ENCODE measurements at places on chromosomes 7 and 10.

GRCh38 chr10:124319926-124320391 lies 98.8 kb downstream of the OAT start:
- H3K4me1 ChIP-seq, result no peaks in the 10 kb centered on the region
- no peak overlapping the region for H3K4me3 ChIP-seq
- no peaks in the 10 kb centered on the region for H3K36me3 ChIP-seq
- no peak for DNase-seq
- H3K27ac ChIP-seq, result no peak overlapping the region
- H3K27me3 ChIP-seq, result no peaks in the 10 kb centered on the region

DNA sequence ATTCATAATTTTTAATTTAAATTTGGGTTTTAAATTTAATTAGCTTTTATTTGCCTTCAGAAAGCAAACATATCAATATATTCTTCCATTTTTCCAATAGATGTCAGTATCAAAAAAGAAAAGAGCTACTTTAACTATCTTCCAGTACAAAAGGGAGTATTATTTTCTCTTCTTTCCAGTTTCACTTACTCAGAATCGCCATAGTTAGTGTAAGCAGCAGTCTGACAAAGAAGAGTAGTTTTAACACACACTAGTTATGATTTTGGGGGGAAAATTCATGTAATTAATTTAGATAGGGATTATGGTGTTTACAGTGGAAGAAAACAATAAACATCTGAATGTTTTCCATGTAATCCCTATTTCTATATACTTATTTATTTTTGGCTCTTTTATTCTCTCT lies 272.6 kb upstream of the DGKB start:
- H3K4me3 ChIP-seq, result no peak overlapping the region
- no peak overlapping the region for H3K27ac ChIP-seq
- DNase-seq, result no peak
- no peaks in the 10 kb centered on the region for H3K4me1 ChIP-seq

DNA sequence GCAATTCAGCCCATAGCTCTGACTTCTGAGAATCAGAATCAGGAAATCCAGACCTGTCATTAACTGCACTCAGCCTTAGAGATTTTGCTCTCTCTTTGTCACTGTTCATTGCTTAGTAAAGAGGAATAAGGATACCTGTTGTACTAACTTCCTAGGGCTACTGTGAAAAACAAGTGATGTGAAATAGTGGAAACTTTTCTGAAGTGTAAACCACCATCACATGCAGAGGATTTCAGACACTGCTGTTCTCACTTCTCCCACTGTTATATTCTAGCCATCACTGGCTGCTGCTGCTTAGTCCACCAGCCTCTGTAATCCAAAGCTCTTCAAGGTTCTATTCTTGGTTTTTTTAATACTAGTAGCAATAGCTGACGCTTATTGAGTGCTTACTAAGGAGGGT lies 129.6 kb upstream of the CCDC6 start:
- H3K36me3 ChIP-seq, result no peaks in the 10 kb centered on the region
- H3K4me3 ChIP-seq, result no peak overlapping the region
- no peaks in the 10 kb centered on the region for H3K27me3 ChIP-seq

GRCh38 chr10:20181434-20181833 lies 365.2 kb downstream of the PLXDC2 start:
- no peaks in the 10 kb centered on the region for H3K36me3 ChIP-seq
- no peak overlapping the region for H3K27ac ChIP-seq

DNA sequence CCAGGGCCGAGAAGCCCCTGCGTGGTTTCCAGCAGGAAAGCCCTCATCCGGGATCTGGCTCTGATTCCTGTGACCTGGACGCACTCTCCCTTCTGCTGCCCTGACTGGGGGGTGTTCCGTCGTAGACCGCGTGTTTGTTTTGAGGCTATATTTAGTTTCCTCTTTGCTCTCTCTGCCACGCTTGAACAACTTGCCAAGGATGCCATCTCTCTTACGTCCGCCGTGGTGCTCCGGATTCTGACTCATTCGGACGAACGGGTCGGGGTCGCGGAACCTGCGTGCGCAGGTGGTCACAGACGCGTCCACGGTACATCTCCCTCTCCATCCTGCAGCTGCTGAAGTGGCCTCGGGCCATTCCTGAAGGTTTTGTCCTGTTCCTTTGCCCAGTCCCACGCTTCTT lies 10.4 kb upstream of the SORCS3 start:
- no peaks in the 10 kb centered on the region for H3K4me1 ChIP-seq
- H3K4me3 ChIP-seq, result no peak overlapping the region
- no peak overlapping the region for H3K27ac ChIP-seq

DNA sequence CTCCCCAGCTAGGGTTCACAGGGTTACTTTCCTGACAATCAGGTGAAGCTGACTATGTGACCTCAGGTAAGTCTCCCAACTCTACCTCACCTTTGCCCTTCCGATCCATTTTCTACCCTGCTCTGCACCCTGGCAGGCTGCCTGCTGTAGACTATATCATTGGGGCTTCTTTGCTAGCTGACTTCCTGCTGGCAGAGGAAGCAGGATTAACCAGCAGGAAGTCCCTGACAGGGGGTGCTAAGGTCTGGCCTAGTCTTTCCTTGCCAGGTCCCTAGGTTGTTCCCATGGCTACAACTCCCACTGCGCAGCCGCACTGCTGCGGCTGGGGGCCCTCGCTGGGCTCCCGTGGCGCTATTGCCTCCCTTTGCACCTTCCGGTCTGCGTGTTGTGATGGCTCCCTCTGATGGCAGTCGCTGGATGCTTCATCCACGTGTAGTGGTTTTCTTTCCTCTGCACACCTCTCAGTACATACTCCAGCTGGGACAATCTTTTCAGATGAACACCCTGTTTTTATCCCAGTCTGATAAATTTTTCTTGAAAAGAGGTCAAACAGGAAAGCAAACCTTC lies 365.9 kb downstream of the REEP3 start:
- no peak overlapping the region for H3K27ac ChIP-seq
- no peaks in the 10 kb centered on the region for H3K36me3 ChIP-seq
- DNase-seq, result no peak
- no peaks in the 10 kb centered on the region for H3K27me3 ChIP-seq
- H3K4me1 ChIP-seq, result no peaks in the 10 kb centered on the region
- H3K4me3 ChIP-seq, result no peak overlapping the region
